ENCODE measurements at places on chromosomes 7 and 10. TPM values are rescaled to one million over a fixed set of nuclear protein-coding genes. Genes with fewer than 3 reads are reported as not detected.

The LIPK gene
- not detected for total RNA-seq

GRCh38 chr10:24485304-24485703, 238.4 kb downstream of the ARHGAP21 start:
- DNase-seq: no peak

DNA sequence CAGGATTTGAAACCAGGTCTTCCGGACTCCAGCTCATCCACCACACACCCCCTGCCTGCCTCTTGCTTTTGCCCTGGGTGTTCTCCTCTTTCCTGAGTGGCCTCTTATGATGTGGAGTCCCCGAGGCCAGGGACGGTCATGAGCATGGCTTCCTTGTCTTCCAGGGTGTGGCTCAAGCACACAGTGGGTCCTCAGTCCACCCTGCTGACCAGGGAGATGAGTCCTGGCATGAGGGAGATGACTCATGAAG, 32.8 kb downstream of the DNAJB12 start:
- no peak for DNase-seq

- no peak for DNase-seq
Measured at GRCh38 chr10:33697016-33697415, 362.5 kb upstream of the NRP1 start.

Measured in H4 (cell line).